ENCODE measurements at places on chromosomes 4 and X. TPM values are rescaled to one million over a fixed set of nuclear protein-coding genes. Genes with fewer than 3 reads are reported as not detected.

DNA sequence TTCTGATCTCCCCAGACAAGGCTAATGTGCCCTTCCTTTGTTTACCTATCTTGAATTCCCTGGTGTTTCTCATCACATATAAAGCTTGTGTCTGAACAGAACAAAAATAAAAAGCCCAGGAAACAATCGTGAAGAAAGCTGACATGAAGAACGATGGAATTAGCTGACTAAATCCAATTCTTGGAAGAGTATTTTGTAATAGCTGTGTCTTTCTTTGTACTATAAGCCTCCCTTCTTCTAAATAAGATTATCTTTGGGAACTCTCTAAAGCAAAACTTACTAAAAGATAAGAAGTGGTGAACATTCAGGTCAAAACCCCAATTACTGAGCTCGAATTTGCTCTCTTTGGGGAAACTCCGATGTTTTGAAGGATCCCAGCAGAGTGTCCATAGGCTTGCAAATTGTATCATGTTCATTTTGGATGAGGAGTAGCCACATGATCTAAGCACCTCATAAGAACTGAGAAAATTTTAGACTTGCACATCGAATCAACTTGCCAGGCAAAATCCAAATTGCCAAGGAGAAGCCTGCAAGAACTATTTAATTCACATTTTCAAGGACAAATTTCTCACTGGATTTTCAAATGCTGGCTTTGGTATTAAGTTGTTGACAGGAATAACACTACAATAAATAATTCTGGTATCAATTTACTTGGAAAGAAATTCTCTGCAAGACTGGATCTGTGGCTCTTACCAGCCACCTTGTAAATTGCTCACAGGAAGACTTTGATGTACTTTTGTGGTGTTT lies 106.2 kb downstream of the LNX1 start:
- H3K27me3 ChIP-seq: no peaks in the 10 kb centered on the region
- H3K4me3 ChIP-seq: no peak overlapping the region
- no peak for DNase-seq
- no peaks in the 10 kb centered on the region for H3K36me3 ChIP-seq
- peak overlapping the region; percentile 50 for H3K27ac ChIP-seq

CTAG1A gene
- 18.1 TPM for total RNA-seq

GRCh38 chr4:35942092-35942491 lies 302.2 kb downstream of the ARAP2 start:
- no peak overlapping the region for H3K27ac ChIP-seq
- no peaks in the 10 kb centered on the region for H3K4me1 ChIP-seq
- H3K36me3 ChIP-seq: no peaks in the 10 kb centered on the region
- H3K27me3 ChIP-seq: no peaks in the 10 kb centered on the region
- H3K4me3 ChIP-seq: no peak overlapping the region

GRCh38 chr4:79083406-79084010 lies 144.3 kb upstream of the PAQR3 start:
- peak overlapping the region; percentile 77 for H3K27ac ChIP-seq
- no peaks in the 10 kb centered on the region for H3K36me3 ChIP-seq
- peaks cover 21% of the 10 kb centered on the region for H3K4me1 ChIP-seq
- DNase-seq: peak; percentile 67
- H3K4me3 ChIP-seq: no peak overlapping the region
- no peaks in the 10 kb centered on the region for H3K27me3 ChIP-seq

GNRHR gene
- not detected for total RNA-seq

BTC gene
- 0.87 TPM for total RNA-seq

DNA sequence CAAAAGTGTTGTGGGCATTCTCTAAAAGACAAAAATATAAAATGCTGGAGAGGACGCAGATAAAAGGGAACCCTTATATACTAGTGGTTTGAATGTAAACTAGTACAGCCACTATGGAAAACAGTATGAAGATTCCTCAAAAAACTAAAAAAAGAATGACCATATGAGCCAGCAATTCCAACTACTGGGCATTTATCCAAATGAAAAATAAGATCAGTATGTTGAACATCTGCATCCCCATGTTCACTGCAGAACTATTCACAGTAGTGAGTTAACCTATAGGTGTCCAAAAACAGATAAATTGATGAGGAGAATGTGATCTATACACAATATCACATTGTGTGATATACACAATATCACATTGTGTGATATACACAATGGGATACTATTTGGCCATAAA lies 1615.3 kb downstream of the PCDH18 start:
- no peaks in the 10 kb centered on the region for H3K27me3 ChIP-seq
- no peak overlapping the region for H3K27ac ChIP-seq
- H3K36me3 ChIP-seq: no peaks in the 10 kb centered on the region
- H3K4me3 ChIP-seq: no peak overlapping the region
- H3K4me1 ChIP-seq: no peaks in the 10 kb centered on the region

GRCh38 chrX:153621949-153622598 lies 23.1 kb upstream of the CCNQ start:
- no peaks in the 10 kb centered on the region for H3K27me3 ChIP-seq
- H3K27ac ChIP-seq: no peak overlapping the region
- no peaks in the 10 kb centered on the region for H3K4me1 ChIP-seq
- H3K4me3 ChIP-seq: no peak overlapping the region

GRCh38 chrX:54641530-54641929 lies 111.5 kb downstream of the GNL3L start:
- H3K27me3 ChIP-seq: no peaks in the 10 kb centered on the region
- peaks cover 2% of the 10 kb centered on the region for H3K4me1 ChIP-seq
- H3K36me3 ChIP-seq: no peaks in the 10 kb centered on the region
- no peak overlapping the region for H3K27ac ChIP-seq
- DNase-seq: no peak

DNA sequence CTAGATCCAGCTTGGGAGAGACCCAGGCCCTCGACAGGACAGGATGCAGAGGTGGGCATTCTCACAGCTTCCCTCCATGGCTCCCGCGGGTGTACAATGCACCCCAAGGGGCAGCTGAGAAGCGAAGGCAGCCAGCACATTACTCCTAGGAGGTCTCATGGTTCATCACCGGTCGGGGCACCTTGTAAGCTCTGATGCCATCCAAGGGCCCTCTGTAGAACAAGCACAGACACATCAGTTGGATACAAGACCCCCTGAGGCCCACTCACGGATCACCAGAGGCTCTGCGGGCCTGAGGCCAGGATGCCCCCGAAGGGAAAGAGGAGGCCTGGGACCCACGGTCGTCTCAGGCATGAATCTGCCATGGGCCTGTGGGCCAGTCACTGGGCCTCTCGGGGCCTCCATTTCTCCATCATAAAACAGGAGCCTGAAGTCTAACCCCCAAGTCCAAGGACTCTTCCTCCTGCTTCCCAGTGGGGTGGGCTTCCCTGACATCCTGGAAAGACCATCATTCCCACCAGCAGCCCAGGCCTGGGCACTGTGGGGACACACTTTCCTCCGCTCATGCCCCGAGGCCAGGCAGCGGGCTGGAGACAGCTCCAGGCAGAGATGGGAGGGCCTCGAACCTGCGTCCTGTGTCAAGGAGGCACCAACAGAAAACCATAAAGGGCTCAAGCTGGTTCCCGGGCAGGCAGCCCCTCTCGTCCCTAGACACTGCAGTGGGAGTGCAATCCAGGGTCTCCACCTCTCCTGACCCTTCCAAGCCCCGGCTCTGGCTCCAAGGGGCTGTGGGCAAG lies 20.1 kb downstream of the HMX1 start:
- H3K4me3 ChIP-seq: no peak overlapping the region
- H3K27me3 ChIP-seq: no peaks in the 10 kb centered on the region
- H3K27ac ChIP-seq: no peak overlapping the region

GRCh38 chr4:99614491-99614890 lies 39.9 kb downstream of the MTTP start:
- H3K4me3 ChIP-seq: no peak overlapping the region
- no peaks in the 10 kb centered on the region for H3K27me3 ChIP-seq
- no peak overlapping the region for H3K27ac ChIP-seq
- H3K36me3 ChIP-seq: no peaks in the 10 kb centered on the region

NPNT gene
- total RNA-seq: 5.4 TPM

UBE2K gene
- total RNA-seq: 24.3 TPM

CSAG2 gene
- total RNA-seq: 0.50 TPM

GRCh38 chr4:84583876-84584380 lies 1.0 kb downstream of the CDS1 start:
- peak overlapping the region; percentile 88 for H3K27ac ChIP-seq
- DNase-seq: no peak

GRCh38 chrX:106959901-106960300 lies 39.7 kb downstream of the CLDN2 start:
- no peak for DNase-seq
- H3K4me3 ChIP-seq: no peak overlapping the region
- H3K27ac ChIP-seq: no peak overlapping the region
- H3K27me3 ChIP-seq: no peaks in the 10 kb centered on the region

ADH1B gene
- 6.4 TPM for total RNA-seq

- H3K4me3 ChIP-seq: no peak overlapping the region
- no peak overlapping the region for H3K27ac ChIP-seq
- no peak for DNase-seq
- peaks cover 20% of the 10 kb centered on the region for H3K4me1 ChIP-seq
- H3K27me3 ChIP-seq: no peaks in the 10 kb centered on the region
Observed at GRCh38 chr4:145934434-145935047, 4.1 kb downstream of the ZNF827 start.

- no peak overlapping the region for H3K27ac ChIP-seq
- H3K27me3 ChIP-seq: no peaks in the 10 kb centered on the region
- no peak for DNase-seq
- no peak overlapping the region for H3K4me3 ChIP-seq
- H3K4me1 ChIP-seq: no peaks in the 10 kb centered on the region
- no peaks in the 10 kb centered on the region for H3K36me3 ChIP-seq
Observed at GRCh38 chr4:60822986-60823385, 377.1 kb upstream of the ADGRL3 start.

DNA sequence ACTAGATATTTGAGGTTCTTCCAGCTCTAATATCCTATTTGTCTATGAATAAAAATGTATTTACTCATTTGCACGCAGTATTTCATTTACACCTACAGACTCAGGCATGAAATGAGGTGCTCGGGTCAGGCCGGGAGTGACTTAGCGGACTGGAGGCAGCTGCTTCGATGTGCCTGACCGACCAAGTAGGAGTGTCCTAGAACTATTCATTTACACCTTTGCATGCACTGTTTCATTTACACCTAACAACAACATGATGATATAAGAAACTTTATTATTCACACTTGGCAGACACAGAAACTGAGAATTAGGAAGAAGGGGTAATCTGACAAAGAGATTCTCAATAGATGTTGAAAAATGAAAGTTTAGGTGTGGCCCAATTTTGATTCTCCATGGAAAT lies 28.7 kb upstream of the FAT1 start:
- H3K36me3 ChIP-seq: no peaks in the 10 kb centered on the region
- no peak overlapping the region for H3K27ac ChIP-seq
- DNase-seq: no peak
- H3K27me3 ChIP-seq: no peaks in the 10 kb centered on the region
- H3K4me1 ChIP-seq: no peaks in the 10 kb centered on the region

DNA sequence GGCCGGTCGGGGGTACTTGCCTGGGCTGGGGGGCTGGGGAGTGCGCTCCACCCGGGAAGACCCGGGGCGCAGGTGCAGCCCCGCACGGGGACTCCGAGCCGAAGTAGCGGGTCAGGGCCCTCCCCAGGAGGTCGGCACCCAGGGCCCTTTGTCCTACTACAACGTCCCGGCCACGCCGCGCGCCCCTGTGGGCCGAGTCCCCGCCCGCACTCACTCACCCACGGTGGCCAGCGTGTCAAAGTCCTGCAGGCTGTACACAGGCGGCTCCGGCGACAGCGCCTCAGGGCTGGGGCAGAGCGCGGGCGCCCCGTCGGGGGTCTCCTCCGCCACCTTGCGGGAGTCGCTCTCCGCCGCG lies 602 bp downstream of the PRKX start:
- H3K27ac ChIP-seq: peak overlapping the region; percentile 82
- no peaks in the 10 kb centered on the region for H3K27me3 ChIP-seq
- DNase-seq: no peak

- DNase-seq: peak; percentile 21
- H3K27me3 ChIP-seq: no peaks in the 10 kb centered on the region
- H3K4me3 ChIP-seq: no peak overlapping the region
- no peak overlapping the region for H3K27ac ChIP-seq
- H3K4me1 ChIP-seq: no peaks in the 10 kb centered on the region
Observed at GRCh38 chr4:37601531-37601930, 84.6 kb downstream of the RELL1 start.

GRCh38 chrX:9339603-9340491 lies 125.0 kb upstream of the TBL1X start:
- DNase-seq: peak; percentile 55
- peaks cover 4% of the 10 kb centered on the region for H3K4me1 ChIP-seq
- no peaks in the 10 kb centered on the region for H3K36me3 ChIP-seq
- H3K27ac ChIP-seq: peak overlapping the region; percentile 61

GRCh38 chr4:56078866-56079265 lies 130.1 kb downstream of the CEP135 start:
- H3K27ac ChIP-seq: no peak overlapping the region
- H3K4me1 ChIP-seq: no peaks in the 10 kb centered on the region
- H3K27me3 ChIP-seq: no peaks in the 10 kb centered on the region
- H3K4me3 ChIP-seq: no peak overlapping the region
- DNase-seq: no peak

- H3K36me3 ChIP-seq: no peaks in the 10 kb centered on the region
- no peaks in the 10 kb centered on the region for H3K4me1 ChIP-seq
- no peak for DNase-seq
- H3K27ac ChIP-seq: no peak overlapping the region
Observed at GRCh38 chr4:66160606-66161005, 490.3 kb upstream of the EPHA5 start.

DNA sequence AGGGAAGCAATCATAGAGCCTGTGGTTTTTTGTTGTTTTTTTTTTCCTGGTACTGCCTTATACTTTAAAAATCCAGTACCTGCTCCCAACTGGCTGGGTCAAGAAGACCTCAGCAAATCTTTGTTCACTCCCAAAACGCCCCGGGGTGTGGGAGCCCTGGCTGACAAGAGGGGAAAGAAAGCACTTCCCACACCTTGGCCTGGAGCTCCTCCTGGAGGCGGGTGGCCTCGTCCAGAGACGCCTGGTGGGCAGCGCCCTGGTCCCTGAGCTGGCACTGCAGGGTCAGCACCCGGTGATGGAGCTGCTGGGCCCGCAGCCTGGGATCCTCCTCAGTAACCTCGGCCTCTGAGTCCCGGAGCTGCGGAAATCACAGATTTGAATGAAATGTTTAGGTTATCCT lies 38.2 kb downstream of the C4orf50 start:
- H3K4me1 ChIP-seq: no peaks in the 10 kb centered on the region
- H3K4me3 ChIP-seq: no peak overlapping the region
- no peaks in the 10 kb centered on the region for H3K27me3 ChIP-seq
- DNase-seq: no peak
- no peaks in the 10 kb centered on the region for H3K36me3 ChIP-seq

- H3K36me3 ChIP-seq: no peaks in the 10 kb centered on the region
- DNase-seq: peak; percentile 69
- no peaks in the 10 kb centered on the region for H3K27me3 ChIP-seq
- H3K27ac ChIP-seq: peak overlapping the region; percentile 90
- peaks cover 60% of the 10 kb centered on the region for H3K4me1 ChIP-seq
- no peak overlapping the region for H3K4me3 ChIP-seq
Observed at GRCh38 chr4:168849997-168850396, 160.1 kb downstream of the CBR4 start.

NEIL3 gene
- total RNA-seq: 2.0 TPM

Data from testis (tissue), 5 donors.